T-helper 17 cell (primary cell): ENCODE measurements at places on chromosomes 2 and 18.

- no peak for DNase-seq
Observed at GRCh38 chr2:177246000-177246399, 18.5 kb downstream of the NFE2L2 start.

DNA sequence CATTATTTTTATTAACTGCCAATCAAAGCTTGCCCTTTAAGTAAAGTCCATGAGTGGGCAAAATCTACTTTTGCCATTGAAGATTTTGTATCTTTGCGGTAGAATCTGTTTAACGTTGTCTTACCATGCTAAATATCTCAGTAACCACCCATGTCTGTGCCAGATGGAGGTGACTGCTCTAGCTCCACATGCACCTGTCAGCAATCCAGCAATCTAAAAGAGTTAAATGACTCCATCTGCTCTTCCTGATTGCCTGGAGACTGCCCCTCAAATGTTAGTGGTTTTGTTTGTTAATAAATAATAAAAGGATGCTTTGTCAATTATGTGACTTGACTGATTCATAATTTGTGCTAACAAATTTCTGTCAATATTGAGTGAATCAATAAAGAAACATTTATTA is 141.7 kb downstream of the RBM43 start:
- DNase-seq = no peak

DNA sequence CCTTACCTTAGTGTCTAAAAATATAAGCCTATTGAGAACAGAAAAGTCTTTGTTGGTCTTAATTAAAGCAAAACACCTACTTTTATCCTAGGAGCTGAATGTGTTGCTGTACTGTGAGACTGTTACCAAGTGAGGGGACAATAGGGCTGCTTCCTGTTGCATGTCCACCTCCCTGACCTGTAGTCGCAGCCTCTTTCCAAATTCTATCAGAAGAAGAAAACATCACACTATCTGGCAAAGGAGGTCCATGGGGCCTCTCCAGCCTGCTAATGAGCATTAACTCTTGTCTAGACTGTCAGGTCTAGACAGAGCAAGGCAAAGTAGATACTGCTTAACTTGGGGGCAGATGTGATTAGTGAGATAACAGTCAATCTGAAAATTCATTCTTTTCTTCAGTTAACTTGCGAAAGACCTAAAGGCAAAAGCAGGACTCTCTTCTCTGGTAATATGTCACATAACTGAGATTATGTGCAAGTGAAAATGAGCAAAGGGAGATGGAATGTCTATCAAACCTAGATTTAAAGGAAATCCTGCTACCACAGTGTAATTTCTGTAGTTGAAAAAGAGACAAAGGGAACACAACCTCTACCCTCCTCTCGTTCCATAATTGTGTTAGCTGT is 66.9 kb downstream of the CDH20 start:
- no peak for DNase-seq

DNA sequence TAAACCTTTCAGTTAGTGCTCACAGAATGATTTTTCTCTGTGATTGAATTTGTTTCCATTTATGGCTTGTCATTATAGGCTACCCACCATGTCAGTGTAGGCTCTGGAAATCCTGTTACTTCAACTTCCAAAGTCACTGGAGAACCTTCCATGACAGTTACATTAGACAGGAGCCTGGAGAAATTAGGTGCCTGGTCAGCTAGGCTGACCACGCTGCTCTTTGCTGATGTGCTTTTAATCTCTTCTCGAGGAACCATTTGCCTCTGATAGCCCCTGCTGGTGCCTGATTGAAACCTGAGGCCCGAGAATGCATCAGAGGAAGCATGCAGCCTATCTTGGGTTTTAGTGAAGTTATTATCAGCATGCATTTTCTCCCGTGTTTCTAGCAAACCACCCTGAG is 29.6 kb upstream of the TTN start:
- DNase-seq = no peak

GRCh38 chr2:213551526-213551925 is 267.3 kb downstream of the SPAG16 start:
- no peak for DNase-seq

GRCh38 chr2:175932675-175933074 is 69.4 kb downstream of the LNPK start:
- no peak for DNase-seq

GRCh38 chr2:62016957-62017356 is 111.5 kb downstream of the COMMD1 start:
- no peak for DNase-seq
